ENCODE measurements at places on chromosomes 11 and 22.

GRCh38 chr11:593347-593746, 17.1 kb downstream of the PHRF1 start:
- no peak for DNase-seq

DNA sequence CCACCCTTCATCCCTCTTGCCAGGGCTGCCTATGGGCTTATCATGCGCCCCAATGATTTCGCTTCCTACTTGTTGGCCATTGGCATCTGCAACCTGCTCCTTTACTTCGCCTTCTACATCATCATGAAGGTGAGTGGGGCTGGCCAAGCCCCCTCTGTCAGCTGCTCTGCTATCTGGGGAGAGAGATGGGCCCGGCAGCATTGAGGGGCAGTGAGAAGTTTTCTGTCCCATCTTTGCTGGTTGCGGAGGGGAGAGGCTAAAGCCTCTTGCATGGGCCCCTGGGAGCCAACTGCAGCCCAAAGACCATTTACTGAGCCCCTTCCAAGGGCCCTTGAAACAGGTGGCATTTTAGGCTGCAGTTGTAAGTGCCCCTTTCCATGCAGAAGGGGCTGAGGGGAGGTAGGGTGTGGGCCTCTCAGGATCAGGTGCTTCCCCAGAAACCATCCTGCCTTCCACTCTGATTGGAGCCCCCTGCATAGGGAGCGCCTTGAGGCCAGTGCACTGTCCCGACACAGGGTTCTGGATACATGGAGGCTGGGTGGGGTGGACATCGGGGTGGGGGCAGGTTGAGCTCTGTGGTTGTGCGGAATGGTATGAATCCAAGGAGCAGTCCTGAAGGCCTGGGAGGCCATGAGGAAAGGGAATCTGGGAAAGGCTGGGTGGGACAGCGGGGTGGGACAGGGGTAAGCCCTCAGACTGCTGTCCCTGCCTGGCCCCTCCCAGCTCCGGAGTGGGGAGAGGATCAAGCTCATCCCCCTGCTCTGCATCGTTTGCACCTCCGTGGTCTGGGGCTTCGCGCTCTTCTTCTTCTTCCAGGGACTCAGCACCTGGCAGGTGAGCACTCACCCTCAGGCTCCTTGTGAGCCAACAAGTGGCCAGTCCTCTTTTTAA, 5.8 kb upstream of the TAGLN start:
- no peak for DNase-seq

- no peak for DNase-seq
Measured at GRCh38 chr11:766106-766935, 11.0 kb downstream of the GATD1 start.

DNA sequence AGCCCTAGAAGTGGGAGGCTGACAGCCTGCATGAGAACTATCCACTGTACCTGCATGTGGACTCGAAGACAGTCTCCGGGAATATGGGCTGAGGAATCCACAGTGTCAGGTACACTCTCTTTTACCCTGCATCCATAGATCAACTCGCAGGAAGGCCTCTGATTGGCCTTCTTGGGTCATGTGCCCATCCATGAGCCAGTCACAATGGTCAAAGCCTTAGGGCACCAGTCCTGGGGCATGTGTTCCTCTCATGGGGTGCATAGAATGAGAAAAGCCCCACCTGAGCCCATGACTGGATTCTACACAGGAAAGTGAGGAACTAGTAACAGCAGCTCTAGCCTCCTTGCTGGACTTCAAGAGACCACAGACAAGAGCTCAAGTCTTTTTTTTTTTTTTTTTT, 10.6 kb downstream of the ART1 start:
- no peak for DNase-seq

GRCh38 chr22:38599466-38599865, 29.5 kb upstream of the DMC1 start:
- DNase-seq = no peak

GRCh38 chr22:23754980-23755636, 883 bp upstream of the VPREB3 start:
- DNase-seq = no peak

- no peak for DNase-seq
Measured at GRCh38 chr11:124233376-124233775, 7.5 kb upstream of the OR8G1 start.

- DNase-seq = no peak
Measured at GRCh38 chr22:30398685-30399680, 2.2 kb downstream of the SEC14L2 start.

DNA sequence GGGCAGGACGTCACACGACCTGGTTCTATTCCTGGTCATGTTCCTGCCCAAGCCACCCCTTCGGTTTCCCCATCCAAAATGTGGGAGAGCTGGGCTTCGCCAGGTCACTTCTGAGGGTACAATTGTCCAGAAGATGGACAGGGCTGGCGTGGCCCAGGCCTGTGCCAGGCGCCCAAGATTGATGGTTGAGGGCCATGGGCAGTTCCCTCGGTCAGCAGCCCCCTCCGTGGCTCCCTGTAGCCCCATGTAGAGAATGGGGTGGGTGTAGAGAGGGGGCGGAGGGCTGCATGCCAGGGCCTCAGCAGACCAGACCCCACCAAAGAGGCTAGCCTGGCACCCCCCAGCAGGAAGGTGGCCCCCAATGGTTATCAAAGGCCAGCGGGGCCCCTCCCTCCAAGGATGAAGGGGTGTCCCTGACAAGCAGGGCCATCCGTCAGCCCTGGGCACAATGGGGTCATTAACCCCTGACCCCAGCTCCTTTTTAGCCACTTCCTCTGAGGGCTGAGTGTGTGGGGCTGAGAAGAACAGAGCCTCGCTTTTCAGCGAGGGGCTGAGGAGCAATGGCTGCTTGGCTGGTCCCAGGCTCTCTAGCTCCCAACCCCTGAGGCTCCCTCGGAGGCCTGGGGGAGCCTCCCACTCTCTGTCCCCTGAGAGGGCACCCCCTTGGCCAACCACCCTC, 11.0 kb upstream of the PICK1 start:
- DNase-seq = no peak
